ENCODE measurements at places on chromosomes 3 and 15.

- DNase-seq, result no peak
Measured at GRCh38 chr3:64157150-64158035, 67.9 kb downstream of the PRICKLE2 start.

DNA sequence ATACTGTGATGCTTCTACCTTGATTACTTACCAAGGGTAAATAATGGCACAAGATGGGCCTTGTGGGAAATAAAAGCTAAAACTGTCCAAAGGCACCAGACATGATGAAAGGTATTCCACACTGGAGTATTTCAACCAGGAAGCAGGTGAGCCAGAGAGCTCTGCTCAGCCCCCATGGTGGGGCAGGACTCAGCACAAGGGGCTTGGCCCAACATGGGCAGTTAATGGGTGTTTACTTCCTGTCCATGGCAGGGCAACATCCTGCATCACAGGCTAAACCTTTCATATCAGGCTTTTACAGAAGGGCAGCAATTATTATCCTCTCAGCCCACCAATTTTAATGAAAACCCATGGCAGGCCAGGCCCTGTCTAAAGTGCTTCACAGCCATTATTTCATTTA, 38.2 kb downstream of the MAGI1 start:
- no peak for DNase-seq

- DNase-seq, result no peak
Measured at GRCh38 chr3:16909802-16910201, 25.0 kb downstream of the PLCL2 start.

- DNase-seq, result no peak
Measured at GRCh38 chr3:134597390-134597970, 53.3 kb downstream of the KY start.

DNA sequence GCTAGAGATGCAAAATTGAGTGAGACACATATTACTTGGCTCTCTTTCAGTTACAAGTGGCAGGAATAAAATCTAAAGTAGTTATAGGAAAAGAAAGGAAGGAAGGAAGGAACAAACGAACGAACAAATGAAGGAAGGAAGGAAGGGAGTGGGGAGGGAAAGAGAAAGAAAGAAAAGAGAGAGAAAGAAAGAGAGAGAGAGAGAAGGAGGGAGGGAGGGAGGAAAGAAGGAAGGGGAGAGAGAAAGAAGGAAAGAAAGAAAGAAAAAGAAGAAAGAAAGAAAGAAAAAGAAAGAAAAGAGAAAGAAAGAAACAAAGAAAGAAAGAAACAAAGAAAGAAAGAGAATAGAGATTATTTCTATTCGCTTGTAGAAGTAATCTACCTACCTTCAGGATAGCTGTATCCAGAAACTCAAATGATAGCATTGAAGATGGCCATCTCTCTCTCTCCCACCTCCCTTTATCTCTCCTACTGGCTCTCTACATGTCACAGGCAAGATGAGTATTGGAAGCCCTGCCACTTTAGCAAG, 229.7 kb upstream of the TLE3 start:
- no peak for DNase-seq

DNA sequence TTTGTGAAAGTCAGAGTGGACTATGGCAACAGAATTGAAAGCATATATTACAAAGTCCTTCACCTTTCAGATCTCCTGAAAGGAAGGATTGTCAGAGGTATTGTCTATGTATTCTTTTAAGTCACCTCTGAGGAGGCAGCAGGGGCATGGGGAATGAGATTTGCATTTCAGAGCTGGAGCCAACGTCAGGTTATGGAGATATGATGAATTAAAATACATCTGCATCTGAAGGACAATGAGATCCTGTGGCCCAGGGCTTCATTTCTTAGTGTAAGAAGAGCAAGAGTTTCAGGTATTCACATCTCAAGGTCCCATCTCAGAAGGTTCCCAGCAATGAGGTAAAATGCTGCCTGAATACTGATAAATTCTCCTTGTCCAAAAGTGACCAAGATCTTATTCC, 695.8 kb downstream of the TUSC7 start:
- DNase-seq, result no peak

DNA sequence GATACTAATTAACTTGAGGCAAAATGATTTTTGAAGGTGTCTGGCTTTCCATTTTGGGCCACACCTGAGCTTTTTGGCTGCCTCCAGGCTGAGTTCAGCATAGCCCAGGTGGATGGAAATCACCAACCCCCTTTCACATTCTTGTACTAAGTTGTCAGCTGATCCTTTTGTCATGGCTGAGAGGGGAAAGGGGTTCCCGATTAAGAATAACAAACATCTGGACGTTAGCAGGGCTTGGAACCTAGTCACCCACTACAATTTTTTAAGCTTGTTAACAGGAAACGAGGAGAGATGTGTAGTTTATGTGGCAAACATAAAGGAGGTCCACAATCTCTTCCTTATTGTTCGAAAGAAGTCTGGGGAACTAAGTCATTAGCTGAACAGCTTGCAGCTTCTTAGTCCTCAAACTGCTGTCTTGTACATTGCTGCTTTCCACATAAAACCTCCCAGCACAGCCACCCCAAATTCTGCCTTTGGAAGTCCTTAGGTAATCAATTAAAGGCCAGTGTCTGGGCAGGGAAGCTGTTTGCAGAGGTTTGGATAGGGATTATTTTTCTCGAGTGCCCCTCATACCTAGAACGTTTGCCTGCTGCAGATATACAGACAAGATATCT, 5.0 kb downstream of the NR2F2 start:
- no peak for DNase-seq

GRCh38 chr3:15310491-15311370, 21.7 kb downstream of the SH3BP5 start:
- no peak for DNase-seq

GRCh38 chr3:196215493-196216020, 777 bp upstream of the SLC51A start:
- no peak for DNase-seq

Data from astrocyte of the cerebellum (primary cell).